ENCODE measurements at places on chromosomes 16 and 17.
A peak's percentile ranks its signal among the peaks of the same experiment; 100 is the strongest.

DNA sequence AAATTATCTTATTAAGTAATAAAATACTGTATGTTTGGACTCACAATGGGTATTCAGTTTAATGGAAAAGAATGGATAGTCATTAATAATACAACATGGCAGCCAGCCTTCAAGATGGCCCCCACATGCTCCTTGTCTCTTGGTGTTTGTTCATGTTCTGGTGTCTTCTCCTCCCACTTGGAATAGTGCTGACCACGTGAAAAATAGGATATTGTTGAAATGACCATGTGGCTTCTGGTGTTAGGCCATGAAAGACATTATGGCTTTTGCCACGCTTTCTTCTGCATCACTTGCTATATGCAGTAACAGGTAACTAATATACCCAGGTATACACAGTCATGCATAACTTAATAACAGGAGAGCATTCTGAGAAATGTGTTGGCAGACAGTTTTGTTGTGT lies 341.0 kb downstream of the KCNJ2 start:
- DNase-seq = no peak

- no peak for DNase-seq
Observed at GRCh38 chr16:17414421-17414820, 56.3 kb downstream of the XYLT1 start.

- peak; percentile 57 for DNase-seq
Observed at GRCh38 chr16:72819345-72819744, 228.6 kb downstream of the ZFHX3 start.

GRCh38 chr17:48122665-48123045 lies 15.1 kb downstream of the SNX11 start:
- no peak for DNase-seq

- no peak for DNase-seq
Observed at GRCh38 chr17:50817838-50818237, 17.5 kb upstream of the WFIKKN2 start.

GRCh38 chr17:72764632-72765041 lies 327.9 kb downstream of the SLC39A11 start:
- peak; percentile 4 for DNase-seq

- no peak for DNase-seq
Observed at GRCh38 chr16:3479654-3480216, 15.6 kb downstream of the C16orf90 start.

DNA sequence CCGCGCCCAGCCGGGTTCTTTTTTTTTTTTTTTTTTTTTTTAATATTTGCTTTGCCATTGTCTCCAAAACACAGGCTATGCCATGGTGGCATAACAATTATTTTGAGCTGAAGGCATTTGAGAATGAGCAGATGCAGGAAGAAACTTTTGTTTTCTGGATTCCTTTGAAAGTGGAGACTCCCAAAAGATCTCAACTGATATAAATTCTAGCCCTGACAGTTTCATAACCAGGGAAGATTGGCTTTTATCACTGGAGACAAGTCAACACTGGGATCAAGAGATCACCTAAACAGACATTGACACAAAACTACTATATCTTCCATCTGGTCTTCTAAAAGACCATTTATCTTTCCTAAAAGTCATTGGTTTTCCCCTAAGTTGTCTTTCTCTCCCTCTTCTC lies 10.1 kb upstream of the PRKCA start:
- no peak for DNase-seq

DNA sequence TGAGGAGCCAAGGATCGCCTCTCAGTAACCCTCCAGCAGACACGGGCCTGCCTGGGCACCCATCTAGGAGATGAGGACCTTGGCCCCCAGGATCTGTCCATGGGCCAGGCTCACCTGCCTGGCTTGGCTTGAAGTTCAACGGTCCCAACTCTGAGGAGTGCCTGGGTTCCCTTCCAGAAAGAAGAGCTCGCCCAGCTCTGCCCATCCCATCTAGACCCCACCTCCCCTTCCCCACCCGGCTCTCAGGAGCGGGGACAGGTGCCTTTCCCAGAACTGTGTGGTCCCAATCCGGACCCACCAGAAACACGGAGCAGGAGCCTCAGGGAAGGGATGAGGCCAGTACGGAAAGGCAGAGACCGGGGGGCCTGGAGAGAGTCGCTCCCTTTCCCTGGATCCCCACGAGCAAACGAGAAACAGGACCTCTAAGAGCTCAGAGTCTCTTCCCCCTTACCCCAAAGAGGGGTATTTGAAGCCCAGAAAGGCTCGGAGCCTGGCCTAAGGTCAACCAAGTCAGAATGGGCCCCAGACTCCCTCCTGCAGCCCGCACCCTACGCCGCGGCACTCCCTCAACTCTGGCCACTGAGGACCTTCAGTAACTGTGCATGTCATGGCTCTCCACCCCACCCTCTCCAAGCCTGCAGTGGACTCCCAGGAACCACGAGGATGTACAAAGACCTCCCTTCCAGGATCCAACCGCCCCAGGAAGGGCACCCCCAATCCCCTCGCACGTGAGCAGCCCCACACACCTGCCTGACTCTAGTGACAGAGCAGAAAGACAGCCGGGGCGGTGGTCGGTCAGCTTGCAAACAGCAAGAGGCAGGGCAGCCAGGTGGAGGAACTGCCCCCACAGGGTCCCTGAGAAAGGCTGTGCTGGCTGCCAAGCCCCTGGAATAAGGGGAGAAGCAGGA lies 5.4 kb downstream of the CLUH start:
- no peak for DNase-seq

GRCh38 chr17:69577098-69577497 lies 162.6 kb downstream of the MAP2K6 start:
- DNase-seq = no peak

DNA sequence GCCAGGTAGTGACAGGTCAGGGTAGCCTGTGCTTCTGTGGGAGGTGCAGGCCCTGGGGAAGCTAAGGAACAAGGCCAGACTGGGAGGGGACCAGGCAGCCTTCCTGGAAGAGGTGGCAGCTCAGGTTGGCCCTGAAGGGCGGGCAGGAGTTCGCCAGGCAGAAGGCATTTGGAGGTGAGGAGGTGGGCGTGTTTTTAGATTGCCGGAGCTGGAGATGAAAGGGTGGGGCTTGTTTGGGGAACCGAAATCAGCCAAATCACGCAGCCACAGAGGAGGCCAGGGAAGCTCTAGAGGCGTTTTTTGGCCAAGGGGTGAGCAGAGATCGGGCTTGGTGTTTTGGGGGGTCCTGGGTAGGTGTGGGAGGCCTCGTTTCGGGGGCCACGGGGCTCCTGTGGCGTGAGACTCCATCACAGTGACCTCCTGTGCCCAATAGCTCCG lies 7.6 kb downstream of the ADCY7 start:
- no peak for DNase-seq

DNA sequence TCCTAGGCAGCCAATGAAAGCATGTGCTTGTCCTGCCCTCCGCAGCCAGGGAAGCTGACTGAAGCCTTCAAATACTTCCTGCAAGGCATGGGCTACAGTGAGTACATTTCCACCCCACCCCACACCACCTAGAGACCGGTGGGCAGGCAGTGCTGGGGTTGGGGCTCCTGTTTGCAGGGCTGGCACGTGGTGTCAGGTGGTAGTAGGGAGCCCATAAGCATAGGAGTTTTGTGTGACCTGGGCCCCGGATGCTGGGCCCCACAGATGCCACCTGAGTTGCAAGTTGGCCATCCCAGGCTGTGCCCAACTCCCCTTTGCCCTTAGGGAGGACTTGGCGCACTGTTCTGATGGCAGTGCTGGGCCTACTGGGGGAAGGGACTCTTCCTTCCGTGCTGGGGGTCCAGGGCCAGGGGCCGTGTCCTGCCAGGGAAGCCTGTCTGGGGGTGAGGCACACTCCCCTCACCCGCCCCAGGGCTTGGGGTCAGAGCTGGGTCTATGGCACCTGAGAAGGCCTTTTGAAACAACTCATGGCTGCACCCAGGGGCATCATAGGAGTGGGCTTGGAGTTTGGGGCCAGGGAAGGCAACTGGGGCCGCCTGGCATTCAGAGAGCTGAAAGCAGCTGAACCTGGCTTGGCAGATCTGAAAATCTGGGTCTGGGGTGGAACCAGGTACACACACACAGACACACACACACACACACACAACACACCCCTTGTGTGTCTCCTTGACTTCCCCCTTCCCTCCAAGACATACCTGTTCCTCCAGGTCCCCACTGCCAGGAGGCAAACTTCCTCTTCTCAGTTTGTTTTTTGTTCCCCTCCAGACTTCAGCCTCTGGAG lies 5.8 kb upstream of the SETD6 start:
- DNase-seq = no peak

- DNase-seq = no peak
Observed at GRCh38 chr16:75244225-75244809, 7.1 kb downstream of the BCAR1 start.

- no peak for DNase-seq
Observed at GRCh38 chr17:16980813-16981731, 9.2 kb upstream of the TNFRSF13B start.

DNA sequence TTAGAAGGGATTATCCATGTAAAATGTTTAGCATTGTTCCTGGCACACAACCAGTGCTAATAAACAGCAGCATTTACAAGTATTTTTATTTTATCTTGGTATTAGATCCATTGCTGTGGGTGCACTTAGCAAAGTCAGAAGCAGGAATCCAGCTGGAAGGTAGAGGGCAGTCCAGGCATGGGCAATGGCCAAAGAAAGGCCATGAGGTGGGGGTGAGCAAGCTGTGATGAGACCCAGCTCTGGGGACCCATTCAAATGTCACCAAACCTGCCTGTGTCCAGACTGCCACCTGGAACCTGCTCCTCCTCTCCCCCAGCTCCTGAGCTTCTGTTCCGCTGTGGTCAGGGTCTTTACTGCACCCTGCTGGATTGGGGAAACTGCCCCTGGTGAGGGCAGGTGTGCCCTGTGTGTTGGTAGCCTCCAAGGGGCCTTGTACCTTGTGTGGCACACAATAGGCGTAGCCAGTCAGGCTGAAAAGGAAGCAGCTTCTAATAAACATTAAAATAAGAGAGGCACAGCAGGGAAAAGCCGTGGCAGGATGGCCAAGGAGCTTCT lies 118.0 kb upstream of the CRHR1 start:
- no peak for DNase-seq

- no peak for DNase-seq
Observed at GRCh38 chr17:67273900-67274299, 28.9 kb upstream of the HELZ start.

DNA sequence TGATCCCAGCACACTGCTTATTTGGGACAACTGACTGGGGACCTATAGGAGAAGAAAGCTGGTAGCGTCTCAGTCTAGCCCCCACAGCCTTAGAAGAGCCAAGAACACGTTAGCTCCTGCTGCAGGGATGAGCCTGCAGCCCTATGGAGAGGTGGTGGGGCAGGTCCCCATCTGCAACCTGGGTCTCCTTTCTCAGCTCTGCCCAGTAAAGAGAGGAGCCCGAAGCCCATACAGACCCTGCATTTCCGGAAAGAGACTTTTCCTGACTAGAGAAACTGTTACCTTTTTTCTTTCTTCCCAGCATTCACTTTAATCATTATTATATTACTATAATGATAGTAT lies 788 bp downstream of the METTL22 start:
- DNase-seq = no peak

GRCh38 chr16:30623536-30624283 lies 13.5 kb upstream of the ZNF689 start:
- no peak for DNase-seq

DNA sequence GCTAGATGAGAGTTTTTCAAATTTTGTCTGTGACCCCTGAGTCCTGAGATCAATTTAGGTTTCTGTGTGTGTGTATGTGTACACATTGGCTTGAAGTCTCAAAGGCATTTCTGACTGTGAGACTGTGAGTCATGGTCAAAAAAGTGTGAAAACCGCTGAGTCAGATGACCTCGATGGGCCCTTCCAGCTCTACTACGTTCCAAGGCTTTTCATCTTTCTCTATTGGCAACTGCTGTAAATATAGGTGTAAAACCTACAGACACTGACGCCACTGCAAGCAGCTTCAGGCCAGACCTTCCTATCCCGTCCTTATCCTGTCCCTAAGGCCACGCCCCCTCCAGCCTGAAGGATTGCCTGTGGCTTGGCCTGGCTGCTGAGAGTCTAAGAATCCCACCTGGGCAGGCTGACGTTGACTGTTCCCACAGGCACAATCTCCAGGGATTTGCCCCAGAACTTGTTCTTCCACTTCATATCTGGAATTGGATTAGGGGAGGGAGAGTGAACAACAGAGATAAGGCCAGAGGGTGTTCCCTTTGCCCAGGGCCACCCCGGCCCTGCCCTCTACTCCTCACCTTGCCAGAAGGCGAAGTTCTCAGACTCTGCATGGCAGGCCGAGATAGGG lies 11.3 kb downstream of the OSBPL7 start:
- peak; percentile 60 for DNase-seq

DNA sequence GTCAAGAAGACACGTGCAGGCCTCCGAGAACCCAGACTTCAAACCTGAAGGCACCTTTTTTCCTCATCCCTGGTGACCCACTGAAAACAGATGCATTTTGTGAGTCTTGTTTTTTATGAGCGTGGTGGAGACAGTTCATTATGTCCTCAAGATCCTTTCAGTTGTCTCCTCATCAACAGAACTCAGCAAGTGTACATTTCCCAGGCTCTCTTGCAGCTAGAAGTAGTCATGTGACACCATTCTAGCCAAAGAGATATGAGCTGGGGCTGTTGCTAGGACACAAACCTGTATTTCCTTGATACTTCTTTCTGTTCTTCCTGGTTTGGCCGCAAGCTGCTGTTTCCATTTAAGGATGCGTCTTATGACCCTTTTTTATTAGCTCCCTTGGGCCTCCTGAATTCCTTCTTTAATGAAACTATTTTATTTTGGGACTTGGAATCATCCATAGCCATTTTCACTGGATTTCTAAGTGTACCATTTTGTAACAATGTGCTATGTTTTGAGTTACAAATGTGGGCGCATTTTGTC lies 135.7 kb upstream of the FOXF1 start:
- no peak for DNase-seq

GRCh38 chr16:72397876-72398275 lies 225.9 kb upstream of the PMFBP1 start:
- no peak for DNase-seq

GRCh38 chr17:51890710-51891109 lies 267.8 kb downstream of the CA10 start:
- no peak for DNase-seq

GRCh38 chr16:1960665-1961630 lies 1.6 kb downstream of the NDUFB10 start:
- DNase-seq = no peak

DNA sequence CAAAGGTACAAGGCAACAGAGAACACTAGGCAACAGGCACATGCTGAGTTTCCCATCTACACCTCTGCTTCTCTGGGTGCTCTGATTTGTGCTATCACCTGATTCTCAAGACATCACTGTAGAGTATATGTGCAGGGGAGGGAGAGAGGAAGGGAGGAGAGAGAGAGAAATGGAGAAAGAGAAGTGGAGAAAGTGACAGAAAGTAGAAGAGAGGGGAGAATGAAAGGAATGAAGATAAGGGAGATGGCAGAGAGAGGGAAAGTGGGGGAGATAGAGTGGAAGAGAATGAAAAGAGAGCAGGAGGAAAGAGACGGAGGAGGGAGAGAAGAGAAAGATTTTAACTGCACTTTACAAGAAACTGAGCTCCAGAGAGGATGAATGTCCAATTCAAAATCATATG lies 340.7 kb upstream of the CDH5 start:
- no peak for DNase-seq

GRCh38 chr17:29141514-29141876 lies 38.7 kb downstream of the MYO18A start:
- no peak for DNase-seq

DNA sequence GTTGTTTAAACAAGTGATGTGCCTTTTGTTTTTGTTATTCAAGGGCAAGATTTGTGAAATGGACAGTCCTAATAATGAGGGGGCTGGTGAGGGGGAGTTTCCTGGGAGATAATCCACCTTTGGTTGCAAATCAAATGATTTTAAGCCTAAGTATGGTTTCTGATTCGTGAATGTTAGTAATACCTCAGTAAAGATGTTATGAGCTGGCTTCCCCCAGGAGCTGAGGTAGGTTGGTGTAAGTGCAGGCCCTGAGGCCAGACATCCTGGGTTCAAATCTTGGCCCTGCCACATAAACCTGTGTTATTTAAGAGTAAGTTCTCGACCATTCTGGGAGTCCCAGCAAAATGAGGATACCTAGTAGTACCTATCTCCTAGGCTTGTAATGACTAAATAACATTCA lies 1.5 kb downstream of the SNX29 start:
- DNase-seq = no peak
